Skeletal muscle cell (primary cell): ENCODE measurements at places on chromosomes 5 and 9.
A peak's percentile ranks its signal among the peaks of the same experiment; 100 is the strongest.

- DNase-seq: peak; percentile 28
Measured at GRCh38 chr9:33446240-33446945, 1.0 kb downstream of the AQP3 start.

GRCh38 chr9:129875687-129876395 lies 40.6 kb downstream of the USP20 start:
- no peak for DNase-seq

DNA sequence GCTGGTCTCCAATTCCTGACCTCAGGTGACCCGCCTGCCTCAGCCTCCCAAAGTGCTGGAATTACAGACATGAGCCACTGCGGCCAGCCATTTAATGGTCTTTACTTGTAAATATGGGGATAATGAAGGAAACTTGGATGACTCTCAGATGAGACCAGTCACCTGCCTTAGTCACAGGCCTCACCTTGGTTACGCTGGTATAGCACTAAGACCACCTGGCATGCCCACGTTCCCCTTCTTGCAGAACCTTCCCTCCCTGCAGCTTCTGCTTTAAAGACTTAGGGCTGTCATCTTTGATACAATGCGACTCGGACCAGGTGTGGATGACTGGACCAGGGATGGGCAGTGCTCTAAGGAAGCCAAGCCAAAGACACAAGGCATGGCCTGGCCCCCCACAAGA lies 629.9 kb downstream of the CCDC171 start:
- DNase-seq: no peak

DNA sequence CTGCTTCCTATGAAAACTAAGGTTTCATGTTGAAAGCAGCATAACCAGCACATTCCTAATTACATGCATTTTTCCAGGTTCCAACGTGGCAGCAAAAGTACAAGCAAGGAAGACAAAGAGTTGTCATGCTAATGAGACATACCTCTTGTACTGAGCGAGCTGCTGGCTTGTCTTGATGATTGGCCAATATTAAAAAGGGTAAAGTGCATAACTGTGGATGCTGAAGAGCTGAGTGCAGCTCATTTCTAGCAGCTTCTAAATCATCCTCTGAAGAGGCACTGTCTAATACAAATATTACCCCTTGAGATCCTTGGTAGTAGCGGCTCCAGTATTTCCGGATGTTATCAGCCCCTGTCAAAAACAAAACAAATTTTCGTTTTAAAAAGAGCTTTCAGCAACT lies 197.3 kb downstream of the ARL15 start:
- DNase-seq: no peak

GRCh38 chr5:29982457-29982856 lies 1211.0 kb upstream of the CDH6 start:
- no peak for DNase-seq

GRCh38 chr5:39219437-39219836 lies at the start of gene FYB1:
TSS of gene FYB1 (minus strand) at chr5:39219563. CDS start at chr5:39202960, 16,603 bp downstream.
- DNase-seq: no peak

DNA sequence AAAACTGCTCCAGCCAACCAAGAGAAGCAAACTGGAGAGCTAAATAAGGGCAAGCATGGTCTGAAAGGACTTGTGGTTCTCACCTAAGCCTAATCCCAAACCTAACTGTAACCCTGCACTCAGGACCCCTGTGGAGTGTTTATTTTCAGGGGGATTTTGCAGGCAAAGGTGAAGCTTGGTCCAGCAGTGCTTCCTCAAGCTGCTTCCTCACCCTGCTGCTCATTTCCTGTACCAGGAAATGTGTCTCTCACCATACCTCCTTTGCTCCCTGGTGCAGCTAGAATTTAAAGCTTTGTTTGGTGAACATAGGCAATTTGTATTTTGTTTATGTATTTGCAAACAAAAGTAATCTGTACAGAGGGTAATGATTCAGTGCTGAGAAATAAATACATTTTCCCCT lies 50.2 kb downstream of the CARTPT start:
- no peak for DNase-seq

DNA sequence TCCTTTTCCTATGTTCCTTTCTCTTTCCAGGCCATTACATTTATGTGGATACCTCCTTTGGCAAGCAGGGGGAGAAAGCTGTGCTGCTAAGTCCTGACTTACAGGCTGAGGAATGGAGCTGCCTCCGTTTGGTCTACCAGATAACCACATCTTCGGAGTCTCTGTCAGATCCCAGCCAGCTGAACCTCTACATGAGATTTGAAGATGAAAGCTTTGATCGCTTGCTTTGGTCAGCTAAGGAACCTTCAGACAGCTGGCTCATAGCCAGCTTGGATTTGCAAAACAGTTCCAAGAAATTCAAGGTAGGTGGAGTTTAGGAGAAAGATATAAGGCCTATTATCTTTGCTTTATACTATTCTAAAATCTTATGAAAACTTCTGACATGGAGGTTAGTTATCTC lies 64.5 kb downstream of the MAMDC2 start:
- DNase-seq: no peak

- DNase-seq: no peak
Measured at GRCh38 chr9:114893221-114894010, 37.0 kb downstream of the TNFSF8 start.

DNA sequence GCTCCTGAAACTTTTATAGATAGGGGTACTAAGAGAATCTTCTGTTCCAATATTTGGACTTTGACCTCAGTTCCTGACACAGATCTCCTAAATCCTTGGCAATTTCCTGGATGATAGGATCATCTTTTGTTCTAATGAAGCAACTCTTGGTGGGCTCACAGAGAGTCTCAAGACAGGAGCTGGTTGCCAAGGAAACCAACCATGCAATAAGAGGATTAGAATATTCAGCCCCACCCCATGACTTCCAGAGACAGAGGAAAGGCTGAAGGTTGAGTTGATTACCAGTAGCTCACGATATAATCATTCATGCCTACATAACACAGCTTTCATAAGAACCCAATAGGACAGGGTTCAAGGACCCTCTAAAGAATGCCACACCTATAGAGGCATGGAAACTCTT lies 2050.2 kb upstream of the CDH6 start:
- DNase-seq: no peak

DNA sequence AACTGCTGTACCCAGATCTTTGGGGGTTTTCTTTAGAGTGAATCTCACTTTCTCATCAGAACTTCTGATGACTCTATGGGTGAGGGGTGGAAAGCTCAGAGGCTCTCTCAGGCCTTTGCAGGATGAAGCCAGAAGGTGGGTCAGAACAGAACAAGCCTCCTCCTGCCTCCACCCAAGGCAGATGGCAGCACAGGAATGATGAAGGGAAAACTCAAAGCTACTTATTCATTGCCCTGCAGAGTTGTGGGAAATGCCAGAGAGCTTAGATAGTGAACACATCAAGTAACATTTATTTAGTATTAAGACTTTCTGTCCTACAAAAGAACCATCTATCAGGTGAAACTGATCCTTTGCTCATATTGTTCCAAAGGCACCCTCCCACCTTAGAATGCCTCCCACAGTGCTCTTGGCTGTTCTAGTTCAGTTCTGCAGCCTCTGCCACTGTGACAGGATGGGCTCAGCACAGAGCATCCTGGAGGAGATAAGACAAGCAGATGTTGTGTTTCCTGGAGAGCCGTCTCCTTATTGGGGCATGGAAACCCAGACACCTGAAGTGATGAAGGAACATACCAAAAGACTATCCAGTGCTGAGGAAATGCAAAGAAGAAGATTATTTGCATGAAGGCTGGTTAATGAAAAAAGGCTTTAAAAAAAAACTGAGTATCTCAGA lies 146.6 kb downstream of the ADAMTS12 start:
- DNase-seq: no peak

GRCh38 chr9:68896486-68896885 lies 117.4 kb downstream of the PRKACG start:
- DNase-seq: no peak

GRCh38 chr5:56383761-56384160 lies 150.6 kb upstream of the ANKRD55 start:
- no peak for DNase-seq

- no peak for DNase-seq
Measured at GRCh38 chr5:174301848-174302625, 256.5 kb downstream of the NSG2 start.

- DNase-seq: no peak
Measured at GRCh38 chr9:128685636-128686489, 3.2 kb upstream of the SET start.

DNA sequence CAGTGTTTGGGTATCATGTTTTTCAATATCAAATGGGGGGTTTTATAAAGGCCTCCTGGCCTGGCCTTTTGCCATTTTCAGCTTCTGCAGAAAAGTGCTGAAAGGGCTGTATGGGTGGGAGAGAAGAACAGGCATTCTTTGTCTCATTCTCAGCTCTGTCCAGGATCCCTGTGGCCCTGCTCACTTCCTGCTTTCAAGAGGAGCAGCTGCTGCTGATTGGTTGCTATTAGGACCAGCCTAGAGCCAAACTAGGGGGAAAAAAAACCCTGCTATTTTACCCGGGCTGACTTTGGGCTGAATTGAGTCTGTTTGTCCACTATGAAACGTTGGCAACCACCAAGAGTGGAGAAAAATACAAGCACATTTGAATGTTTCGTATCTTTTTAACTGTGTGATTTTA lies 117.1 kb downstream of the CMYA5 start:
- DNase-seq: no peak

DNA sequence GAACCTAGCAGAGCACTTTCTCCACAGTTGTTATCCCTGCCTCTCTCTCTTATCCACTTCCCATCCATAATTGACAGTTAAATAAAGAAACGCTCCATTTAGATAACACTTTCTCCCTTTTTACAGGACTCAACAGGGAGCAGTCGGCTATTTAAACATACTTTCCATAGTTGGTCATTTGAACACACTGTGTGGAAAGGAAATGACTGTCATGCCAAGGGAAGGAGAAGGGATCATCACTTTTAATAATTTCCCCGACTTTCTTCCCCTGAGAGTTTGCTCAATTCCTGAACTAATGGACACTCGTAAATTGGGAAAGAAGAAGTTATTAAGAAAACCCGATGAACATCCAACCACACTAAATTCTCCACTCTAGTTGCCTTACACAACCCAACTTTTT lies 400.8 kb upstream of the PTGER4 start:
- no peak for DNase-seq

DNA sequence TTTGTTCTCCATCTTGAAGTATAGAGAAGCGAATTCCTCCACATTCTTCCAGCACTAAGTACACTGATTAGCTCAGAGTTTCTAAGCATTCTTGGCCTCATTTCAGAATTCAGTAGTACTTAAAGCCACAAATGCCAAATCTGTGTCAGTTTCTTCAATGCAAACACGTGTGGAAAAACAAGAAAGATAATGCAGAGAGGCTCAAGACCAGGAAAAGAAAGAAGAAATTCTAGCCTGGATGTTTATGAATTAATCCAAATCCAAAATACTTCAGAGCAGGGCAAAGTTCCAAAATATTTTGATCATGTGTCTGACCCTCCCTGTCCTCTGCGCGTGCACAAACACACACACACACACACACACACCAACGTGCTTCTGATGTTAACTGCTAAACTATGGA lies 457.6 kb downstream of the SLCO4C1 start:
- peak; percentile 4 for DNase-seq

- DNase-seq: no peak
Measured at GRCh38 chr5:61675015-61675692, 343.1 kb downstream of the ZSWIM6 start.

- DNase-seq: no peak
Measured at GRCh38 chr9:3941758-3942157, 358.1 kb downstream of the GLIS3 start.

DNA sequence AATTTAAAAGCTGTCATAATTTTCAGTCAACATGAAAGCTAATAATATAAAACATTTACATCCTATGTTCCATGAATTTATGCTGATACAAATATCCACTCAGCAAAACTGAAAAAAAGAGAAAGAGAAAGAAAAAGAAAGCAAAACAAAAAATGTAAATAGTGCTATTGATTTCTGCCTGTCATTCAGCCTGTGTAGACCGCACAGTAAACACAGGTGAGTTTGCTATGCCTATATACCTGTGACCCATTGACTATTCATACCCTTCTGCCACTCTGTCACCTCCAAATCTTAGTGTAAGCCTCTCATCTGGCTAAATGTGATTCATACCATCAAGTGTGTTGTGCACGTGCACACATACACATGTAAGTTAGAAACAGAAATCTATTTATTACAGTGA lies 359.0 kb upstream of the RORB start:
- no peak for DNase-seq

DNA sequence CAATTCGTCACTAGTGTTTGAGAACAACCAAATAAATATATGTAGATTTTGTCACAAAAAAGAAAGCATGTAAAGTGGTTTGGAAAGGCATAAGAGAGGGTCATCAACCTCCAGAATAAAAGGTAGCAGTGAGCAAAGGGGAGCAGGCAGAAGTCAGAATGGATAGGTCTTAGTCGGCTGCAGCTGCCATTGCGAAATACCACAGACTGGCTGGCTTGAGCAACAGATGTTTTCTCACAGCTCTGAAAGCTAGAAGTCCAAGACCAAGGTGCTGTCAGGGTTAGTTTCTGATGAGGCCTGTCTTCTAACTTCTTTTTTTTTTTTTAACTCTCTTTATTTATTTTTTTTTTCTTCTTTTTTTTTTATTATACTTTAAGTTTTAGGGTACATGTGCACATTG lies 208.1 kb upstream of the PIK3R1 start:
- peak; percentile 90 for DNase-seq

DNA sequence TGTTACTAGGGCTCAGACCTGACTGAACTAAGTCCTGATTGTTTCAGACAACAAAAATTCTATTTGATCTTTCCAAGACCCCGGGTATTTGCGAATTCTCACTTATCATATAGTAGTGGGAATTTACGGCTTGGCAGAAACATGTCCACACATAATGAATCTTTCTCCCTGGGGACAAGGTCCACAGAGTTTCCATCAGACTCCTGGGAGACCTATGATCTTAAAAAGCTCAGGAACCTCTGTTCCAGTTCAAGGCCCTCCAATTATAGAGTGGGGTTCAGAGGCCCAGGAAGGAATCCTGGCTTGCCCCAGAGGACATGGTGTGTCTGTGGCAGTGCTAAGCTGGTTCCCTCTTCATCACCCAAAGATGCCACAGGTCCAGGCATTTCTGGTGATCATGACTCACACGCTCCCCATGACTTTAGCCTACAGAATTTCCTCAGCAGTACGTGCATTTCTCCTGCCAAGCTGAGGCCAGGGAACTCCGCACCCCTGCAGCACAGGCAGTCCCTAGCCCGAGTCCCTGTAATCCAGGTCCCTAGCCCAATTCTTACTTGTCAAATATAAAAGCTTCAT lies 12.6 kb downstream of the RAPGEF1 start:
- no peak for DNase-seq

DNA sequence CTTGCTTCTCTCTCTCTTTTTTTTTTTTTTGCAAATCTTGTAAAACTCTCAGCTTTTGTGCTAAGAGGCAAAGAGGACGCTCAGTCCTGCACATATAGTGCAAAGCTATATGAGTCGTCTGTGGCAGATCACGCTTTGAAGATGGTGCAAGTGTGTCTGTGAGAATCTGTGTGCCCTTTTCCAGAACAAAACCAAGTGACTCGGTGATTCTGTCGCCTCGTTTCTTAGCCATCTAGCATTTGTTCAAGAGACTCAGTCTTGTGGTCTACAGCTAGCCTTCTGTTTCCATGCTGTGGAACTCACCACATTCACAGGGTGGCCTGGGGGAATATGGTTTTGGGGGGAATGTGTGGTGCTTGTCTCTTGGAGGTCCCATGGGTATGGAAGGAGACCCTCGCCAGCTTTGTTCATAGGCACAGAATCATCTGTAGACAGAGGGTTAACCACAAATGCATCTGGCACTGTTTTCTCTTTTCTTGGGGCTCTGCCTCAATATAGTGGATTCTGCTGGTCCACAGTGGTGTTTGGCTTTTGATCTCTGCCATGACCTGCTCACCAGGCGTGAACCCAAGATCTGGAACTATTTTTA lies 82.1 kb downstream of the C9orf152 start:
- DNase-seq: no peak

GRCh38 chr9:121861501-121862180 lies 210.2 kb downstream of the DAB2IP start:
- no peak for DNase-seq
